ENCODE measurements at places on chromosomes 3 and 15.

GRCh38 chr3:64892671-64893309 lies 205.0 kb upstream of the ADAMTS9 start:
- no peak for DNase-seq

- DNase-seq = no peak
Measured at GRCh38 chr3:156579427-156579851, 24.5 kb upstream of the SSR3 start.

DNA sequence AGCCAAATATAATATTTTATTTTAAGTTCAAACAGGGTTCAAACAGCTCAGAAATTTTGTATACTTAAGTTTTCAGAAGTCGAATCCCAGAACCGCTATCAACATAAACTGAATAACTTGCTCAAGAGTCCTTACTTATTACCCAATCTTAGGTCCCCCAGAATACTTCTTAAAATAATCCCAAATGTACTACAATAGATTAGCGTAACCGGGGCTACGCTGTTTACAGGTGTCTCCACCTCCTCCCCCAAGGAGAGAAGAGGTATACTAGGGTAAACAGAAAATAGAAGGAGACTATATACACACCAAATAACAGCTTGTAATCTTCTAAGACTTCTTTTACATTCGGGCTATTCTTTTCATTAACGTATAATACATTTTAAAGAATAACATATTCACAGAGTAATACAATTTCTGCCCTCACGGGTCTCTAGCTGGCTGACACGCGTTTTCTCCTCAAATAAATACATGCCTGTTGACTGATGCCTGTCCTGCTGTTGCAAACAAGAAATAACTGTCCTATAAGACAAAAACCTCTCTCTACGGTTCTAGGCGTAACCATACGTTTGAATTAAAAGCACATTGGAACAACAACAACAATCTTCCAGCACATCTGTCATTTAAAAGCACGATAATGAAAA lies 1.3 kb downstream of the DENND4A start:
- DNase-seq = no peak

- DNase-seq = no peak
Measured at GRCh38 chr3:89212619-89213018, 105.2 kb downstream of the EPHA3 start.

GRCh38 chr3:42823351-42823750 lies 14.1 kb downstream of the ACKR2 start:
- DNase-seq = no peak

DNA sequence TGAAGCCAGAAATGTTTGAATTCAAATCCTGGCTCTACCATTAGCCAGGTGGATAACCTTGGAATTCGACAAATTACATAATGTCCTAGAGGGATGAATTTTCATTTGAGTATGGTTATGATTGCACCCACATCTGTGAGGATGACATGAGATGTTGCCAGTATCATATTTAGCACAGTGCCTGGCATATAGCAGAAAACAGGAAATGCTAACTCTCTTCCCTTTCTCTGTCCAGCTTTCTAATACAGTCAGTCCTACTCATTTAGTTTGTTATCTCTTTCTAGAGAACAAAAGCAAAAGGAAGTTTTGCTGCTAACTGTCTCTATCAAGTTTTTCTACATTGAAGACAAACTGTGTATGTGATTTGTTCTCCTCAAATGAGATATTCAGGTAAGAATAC lies 231.7 kb downstream of the CPNE4 start:
- no peak for DNase-seq

- DNase-seq = no peak
Measured at GRCh38 chr3:30292192-30292893, 314.1 kb upstream of the TGFBR2 start.

- DNase-seq = no peak
Measured at GRCh38 chr15:51718219-51718618, 19.2 kb downstream of the LYSMD2 start.

GRCh38 chr3:48440590-48440958 lies 517 bp downstream of the TMA7 start:
- no peak for DNase-seq

GRCh38 chr3:120457827-120458226 lies 7.0 kb upstream of the FSTL1 start:
- DNase-seq = no peak

GRCh38 chr3:171755656-171756055 lies 54.6 kb downstream of the PLD1 start:
- no peak for DNase-seq

DNA sequence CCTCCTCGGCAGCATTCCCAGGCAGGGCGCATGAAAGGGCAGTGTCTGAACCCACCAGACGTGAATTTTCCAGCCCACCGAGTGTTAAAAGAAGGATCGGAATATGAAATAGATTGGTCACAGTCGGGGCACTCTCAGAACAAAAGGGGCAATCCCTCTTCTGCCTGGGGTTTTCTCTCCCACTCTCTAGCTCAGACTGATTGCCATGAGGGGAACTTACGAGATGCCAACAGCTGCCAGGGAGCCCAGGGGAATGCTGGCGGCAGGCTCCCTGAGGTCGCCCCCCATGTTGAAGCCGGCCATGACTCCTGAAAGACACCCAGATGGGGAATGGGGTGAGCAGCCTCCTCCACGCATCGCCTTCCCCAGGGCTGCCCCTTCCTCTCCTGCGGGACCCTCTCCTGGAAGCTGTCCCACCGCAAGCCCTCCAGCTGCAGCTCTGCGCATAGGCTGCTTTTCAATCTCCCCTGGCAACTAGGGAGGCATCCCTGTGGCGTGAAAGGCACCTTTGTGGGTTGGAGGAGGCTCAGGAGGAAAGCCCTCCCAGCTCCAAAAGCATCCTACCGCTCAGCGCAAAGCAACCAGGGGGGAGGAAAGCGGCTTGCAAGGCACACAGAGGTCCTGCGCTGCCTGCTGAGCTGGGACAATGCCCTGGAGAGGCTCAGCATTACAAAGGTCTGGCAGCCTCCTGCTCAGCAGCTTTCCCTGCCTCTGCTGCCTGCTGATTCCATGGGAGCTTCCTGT lies 64.8 kb upstream of the HEG1 start:
- DNase-seq = no peak

DNA sequence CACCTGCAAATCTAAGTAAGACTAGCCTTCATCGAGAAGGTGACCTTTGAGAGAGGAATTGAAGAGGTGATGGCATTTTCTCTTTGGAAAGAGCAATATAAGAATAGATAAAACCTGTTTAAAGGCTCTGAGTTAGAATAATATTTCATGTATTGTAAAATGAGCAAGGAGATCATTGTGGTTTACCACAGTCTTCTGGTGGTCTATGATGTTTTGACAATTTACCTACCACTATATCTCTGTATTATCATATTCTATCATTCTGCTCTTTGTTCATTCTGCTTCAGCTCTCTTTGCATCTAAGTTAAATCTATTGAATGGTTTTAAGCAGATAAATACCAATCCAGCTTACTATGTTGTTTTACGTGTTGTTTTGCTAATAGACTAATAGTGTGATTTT lies 982.3 kb downstream of the SI start:
- DNase-seq = no peak

DNA sequence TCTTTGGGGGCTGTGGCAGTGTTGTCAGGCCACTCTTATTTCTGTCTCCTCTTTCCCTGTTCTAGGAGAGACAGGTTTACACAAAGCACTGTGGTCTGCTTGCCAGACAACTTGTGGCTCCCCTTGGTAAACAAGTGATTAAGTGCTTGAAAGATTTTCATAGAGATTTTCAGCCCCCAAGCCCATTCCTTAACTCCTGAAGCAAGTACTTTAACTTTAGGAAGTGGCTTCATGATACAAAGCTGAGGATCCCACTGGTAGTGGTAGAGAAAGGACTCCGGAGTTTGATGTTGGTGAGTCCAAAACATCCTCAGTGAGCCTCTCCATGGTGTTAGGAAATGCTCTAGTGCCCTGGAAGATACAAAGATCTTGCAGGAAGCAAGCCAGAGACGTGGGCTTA lies 12.0 kb downstream of the ZBTB38 start:
- no peak for DNase-seq

GRCh38 chr3:172692751-172693338 lies 18.0 kb downstream of the NCEH1 start:
- no peak for DNase-seq

GRCh38 chr15:78107471-78107870 lies 15.1 kb downstream of the SH2D7 start:
- no peak for DNase-seq

GRCh38 chr3:112972158-112972557 lies 2.7 kb downstream of the CD200R1 start:
- DNase-seq = no peak

DNA sequence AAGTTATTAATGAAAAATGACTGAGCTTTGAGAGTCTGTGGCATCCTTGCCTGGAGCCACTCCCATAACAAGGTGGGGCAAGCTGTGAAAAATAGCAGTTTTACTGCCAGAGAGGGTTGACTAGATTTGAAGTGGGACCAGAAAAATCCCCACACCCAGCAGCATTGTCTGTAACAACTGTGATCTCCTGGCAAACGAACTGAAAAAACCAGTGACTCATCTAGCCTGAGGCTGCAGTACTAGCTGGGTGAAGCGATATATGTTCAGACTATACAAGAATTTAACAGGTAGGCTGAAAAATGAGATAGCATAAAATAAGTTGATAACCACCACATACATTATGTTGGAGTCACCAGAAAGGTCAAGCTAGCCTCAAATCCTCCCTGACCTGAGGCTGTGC lies 64.0 kb downstream of the DPH6 start:
- DNase-seq = no peak

DNA sequence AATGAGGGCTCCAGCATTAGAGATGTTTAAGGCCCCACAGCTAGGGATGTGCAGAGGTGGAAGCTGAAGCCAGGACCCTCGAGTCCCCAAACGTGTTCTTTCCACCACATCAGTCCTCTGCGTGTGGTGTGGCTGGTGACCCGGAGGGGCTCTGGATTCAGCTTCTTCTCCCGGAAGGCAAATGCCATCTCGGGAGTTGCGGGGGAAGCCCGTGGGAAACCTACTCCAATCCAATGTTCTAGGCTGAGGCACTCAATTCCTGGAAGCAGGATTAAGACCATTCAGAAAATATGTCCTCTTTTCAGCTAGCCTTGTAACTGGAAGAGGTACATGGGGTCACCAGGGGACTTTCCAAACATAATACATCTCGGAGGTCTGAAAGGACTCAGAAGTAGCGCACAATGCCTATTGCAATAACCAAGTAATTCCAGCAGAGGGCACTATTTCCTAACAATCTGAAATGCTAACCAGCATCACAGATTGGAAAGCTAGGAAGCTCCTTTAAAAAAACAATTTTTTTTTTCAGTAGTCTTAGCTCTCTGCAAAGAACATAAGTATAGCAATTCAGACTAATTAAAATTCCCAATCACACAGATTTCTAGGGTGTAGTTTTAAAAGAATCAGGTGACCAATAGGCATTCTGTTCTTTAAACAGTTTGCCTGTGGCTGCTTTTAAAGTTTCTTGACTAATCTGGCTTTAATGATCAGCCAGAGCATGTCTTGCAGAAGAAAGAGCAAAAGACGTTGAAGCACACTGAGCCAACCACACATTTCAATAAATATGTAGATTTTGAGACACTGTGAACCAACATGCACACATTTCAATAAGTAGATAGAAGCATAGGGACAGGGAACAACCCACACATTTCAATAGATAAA lies 36.1 kb downstream of the BNC1 start:
- no peak for DNase-seq

DNA sequence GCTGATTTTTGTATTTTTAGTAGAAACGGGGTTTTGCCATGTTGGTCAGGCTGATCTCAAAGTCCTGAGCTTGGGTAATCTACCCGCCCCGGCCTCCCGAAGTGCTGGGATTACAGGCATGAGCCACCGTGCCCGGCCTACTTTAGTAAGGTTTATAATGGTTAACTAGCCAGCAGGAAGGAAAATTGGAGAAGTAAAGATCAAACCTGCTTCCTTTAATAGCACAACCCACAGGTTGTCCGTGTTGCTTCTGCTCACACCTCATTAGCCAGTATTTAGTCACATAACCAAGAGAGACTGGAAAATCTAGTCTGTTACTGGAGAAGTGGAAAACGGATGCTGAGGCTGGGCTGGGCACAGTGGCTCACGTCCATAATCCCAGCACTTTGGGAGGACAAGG lies 51.9 kb upstream of the TBL1XR1 start:
- DNase-seq = no peak

- no peak for DNase-seq
Measured at GRCh38 chr3:94758751-94759150, 695.9 kb downstream of the NSUN3 start.

GRCh38 chr3:127801731-127802313 lies 20.5 kb downstream of the MGLL start:
- no peak for DNase-seq

GRCh38 chr15:60414016-60414682 lies 16.4 kb upstream of the ANXA2 start:
- no peak for DNase-seq

DNA sequence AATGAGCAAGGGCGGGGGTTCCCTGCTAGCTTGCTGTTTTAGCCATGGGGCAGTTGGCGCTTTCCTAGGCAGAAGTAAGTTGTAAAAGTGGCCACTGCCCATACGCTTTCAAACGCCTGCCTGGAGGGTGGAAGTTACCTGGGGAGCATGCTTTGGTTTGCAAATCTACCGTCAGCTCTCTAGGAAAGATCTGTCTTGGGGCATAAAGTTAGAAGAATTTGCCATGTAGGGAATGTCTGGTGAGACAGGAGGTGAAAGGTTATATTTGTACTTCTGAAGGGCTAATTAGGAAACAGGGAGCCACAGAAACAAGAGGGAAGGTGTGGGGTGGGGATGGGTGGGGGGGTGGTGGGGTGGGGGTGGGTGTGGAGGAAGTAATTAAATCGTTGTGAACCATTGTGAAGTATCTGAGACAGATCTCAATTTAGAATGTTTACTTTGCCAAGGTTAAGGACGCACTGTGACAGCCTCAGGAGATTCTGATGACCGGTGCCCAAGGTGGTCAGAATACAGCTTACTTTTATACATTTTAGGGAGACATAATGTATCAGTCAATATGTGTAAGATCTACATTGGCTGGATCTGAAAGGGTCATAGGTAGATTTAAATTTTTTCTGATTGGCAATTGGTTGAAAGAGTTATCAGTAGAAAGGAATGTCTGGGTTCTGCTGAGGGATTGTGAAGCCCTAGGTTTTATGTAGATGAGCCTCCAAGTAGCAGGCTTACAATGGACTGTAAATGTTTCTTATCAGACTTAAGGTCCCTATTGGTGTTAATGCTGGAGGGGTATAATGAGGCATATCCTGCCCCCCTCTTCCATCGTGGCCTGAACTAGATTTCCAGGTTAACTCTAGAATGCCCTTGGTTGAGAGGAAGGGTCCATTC lies 62.0 kb upstream of the GCNT3 start:
- DNase-seq = no peak

DNA sequence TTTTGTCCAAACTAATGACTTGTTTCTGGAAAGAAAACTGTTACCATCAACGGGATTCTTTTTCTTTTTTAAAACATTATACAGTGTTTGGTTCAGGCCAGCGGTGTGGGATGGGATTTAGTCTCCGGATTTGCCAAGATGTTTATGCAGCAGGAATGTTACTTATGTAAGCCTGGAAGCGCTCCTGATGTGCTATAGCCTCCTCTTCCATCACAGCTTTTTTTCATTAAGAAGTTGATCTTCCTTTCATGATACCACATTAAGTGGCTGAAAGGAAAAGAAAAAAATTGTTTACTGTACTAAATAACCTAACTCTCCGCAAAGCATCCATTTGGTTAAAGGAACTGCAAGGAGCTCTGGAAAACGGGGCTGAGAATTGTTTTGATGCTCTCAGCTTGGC lies 120.5 kb upstream of the ALDH1A3 start:
- DNase-seq = no peak

Data from left ventricle myocardium superior (tissue), 1 donor.